ENCODE measurements at places on chromosomes 12 and 14.
A peak's percentile ranks its signal among the peaks of the same experiment; 100 is the strongest.

- no peak for DNase-seq
Measured at GRCh38 chr14:81416194-81416952, 16.2 kb upstream of the STON2 start.

DNA sequence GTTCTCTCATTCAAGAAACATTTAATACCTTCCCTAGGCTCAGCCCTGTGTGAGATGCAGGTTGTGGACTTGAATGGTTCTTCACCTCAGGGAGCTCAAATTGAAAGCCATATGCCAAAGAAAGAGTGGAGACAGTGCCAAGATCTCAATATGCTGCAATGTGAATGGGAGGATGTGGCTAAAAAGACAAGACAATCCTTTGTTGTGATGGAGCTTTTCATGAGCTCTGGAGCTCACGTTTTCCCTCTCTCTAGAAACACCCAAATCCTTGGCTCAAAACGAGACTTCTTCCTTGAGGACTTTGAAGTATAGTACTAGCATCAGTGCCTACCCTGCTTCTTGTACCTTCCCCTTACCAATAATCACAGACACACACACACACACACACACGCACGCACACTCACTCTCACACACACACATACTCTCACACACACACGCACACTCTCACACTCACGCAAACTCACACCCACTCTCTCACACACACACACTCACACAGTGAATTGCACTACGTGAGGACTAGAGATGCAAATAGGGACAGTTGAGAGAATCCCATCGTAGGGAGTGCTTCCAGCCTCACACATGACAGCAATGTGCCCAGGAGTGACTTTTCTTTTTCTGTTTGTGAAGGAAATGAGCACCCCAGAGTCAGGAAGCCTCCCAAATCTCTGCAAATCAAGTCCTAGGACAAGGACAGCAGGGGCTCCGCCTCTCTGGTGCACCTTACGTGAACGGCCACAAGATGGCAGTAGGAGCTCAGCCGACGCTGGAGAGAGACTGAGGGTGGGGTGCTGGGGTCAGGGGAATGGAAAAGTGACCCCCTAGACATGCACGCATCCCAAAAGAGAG, 231.4 kb downstream of the PCNX1 start:
- peak; percentile 49 for DNase-seq

GRCh38 chr12:28051516-28052354, 79.2 kb upstream of the PTHLH start:
- DNase-seq, result no peak

DNA sequence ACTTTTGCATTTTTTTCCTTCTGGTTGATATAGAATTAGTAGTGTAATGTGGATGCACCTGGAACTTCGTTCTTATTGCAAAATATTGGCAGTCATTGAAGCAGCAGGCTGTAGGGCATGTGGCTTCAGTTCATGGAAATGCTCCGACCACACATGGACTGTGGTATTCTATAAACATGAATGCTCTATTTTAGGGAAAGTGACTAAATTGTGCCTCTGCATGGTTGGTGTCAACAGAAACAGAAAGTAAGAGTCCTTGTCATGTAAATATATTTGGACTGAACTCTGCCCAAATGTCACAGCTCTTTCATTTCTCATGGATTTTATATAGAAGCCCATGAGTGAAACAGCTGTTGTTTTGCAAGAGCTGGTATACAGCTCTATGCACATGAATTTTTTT, 917.0 kb downstream of the LRFN5 start:
- DNase-seq, result no peak

DNA sequence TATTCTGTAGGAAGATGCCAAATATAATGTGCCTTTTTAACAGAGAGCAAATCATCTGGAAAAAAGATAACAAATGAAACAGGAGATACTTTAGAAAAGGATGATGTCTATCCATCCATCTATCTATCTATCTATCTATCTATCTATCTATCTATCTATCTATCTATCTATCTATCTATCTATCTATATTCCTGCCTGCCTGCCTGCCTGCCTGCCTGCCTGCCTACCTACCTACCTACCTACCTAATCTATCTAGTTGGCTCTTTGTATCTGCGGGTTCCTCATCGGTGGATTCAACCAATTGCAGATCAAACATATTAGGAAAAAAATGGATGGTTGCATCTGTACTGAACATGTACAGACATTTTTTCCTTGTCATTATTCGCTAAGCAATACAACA, 11.0 kb downstream of the PTPRB start:
- DNase-seq, result no peak

- no peak for DNase-seq
Measured at GRCh38 chr12:32903318-32903717, 6.7 kb upstream of the PKP2 start.

- DNase-seq, result peak; percentile 58
Measured at GRCh38 chr14:105059035-105059924, 6.0 kb downstream of the GPR132 start.

GRCh38 chr12:68612202-68612601, 1.5 kb downstream of the RAP1B start:
- no peak for DNase-seq

- DNase-seq, result no peak
Measured at GRCh38 chr12:125455556-125455955, 390.3 kb downstream of the AACS start.

GRCh38 chr14:65849558-65849957, 437.0 kb downstream of the FUT8 start:
- no peak for DNase-seq

DNA sequence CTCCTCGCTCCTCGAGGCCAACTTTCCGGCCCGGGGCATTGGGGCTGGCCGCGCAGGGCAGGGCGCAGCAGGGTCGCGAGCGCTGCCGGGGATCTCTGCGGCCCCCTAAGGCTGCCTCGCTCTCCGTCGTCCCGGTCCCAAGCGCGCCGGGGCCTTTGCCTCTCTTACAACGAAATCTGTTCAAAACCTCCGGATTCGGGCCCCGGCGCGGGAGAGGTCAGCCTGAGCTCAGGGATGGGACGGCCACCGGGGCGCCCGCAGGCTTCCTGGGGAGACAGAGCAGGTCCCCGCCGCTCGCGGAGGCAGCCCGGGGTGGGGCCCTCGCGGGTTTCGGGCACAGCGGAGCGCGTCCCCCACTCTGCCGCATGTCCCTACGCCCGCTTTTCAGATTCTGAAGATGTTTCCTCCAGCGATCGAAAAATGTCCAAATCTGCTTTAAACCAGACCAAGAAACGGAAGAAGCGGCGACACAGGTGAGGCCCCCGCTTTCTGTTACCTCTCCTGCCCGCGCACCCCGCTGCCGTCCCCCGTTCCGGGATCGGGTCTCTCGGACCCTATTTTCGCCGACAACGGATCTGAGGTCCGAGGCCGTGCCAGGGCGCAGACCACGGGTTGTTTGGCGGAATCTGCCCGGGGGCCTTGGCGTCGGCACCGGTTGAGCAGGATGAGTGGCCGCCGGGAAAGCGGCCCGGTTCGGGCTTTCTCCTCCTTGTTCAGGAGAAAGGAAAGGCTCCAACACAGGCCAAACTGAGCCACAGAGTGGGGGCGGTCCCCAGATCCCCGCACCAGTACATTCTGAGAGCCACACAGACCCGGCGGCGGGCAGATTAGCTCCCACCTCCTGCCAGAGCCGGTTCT, 1.8 kb downstream of the VSX2 start:
- DNase-seq, result no peak

DNA sequence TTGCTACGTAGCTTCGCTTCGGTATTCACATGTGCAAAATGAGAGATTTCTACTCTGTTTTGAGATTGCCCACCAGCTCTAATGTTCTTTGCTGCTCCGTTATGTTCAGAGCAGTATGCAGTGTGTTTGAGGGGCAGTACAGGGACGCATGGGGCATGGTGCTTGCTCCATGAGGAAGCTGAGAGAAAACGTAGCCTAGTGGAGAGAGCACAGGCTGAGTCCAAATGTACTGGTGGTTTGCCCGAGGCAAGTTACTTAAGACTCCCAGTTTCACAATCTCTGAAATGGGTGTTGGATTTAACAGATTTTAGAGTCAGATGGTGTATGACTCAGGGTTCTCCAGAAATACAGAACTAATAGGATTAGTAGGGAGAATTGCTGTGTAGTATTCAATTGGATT, 310.5 kb downstream of the ETNK1 start:
- DNase-seq, result no peak

- no peak for DNase-seq
Measured at GRCh38 chr14:40870252-40870651, 736.4 kb upstream of the LRFN5 start.

DNA sequence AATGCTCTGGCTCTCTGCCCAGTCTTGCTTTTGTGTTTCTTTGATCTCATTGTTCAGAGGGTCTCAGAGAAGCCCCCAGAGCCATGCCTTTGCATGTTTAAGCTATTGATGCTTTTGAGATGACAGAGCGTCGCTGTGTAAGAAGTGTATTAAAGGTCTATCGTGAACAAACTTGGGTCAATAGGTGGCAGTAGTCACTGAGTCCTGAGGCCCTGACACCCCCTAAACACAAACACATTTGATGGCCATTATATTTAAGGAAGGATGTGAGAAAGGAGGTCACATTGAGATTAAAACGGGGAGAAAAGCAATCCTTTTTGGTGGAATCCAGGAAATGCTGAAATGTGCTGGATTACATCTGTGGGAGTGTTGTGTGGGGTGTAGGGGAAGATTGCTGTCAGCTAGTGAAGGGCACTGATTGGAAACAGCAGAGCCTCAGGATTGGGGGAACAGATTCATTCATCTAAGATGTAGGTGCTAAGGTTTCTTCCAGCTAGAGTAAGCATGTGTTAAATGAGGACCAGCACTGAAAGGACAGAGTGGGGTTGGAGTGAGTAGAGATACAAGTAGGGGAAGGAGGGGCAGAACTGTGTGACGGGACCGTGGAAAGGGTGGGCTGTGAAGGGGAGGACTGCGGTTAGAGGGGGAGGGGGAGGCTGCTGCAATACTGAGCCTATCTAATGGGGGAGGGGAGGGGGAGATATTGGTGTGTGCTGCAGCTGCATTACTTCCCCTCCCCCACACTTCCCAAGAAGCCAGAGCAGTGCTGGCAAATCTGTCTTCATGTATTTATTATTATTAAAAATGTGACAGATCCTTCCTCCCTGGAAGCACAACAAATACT, 12.7 kb downstream of the NGDN start:
- no peak for DNase-seq

GRCh38 chr12:88753066-88753465, 172.8 kb upstream of the KITLG start:
- no peak for DNase-seq

DNA sequence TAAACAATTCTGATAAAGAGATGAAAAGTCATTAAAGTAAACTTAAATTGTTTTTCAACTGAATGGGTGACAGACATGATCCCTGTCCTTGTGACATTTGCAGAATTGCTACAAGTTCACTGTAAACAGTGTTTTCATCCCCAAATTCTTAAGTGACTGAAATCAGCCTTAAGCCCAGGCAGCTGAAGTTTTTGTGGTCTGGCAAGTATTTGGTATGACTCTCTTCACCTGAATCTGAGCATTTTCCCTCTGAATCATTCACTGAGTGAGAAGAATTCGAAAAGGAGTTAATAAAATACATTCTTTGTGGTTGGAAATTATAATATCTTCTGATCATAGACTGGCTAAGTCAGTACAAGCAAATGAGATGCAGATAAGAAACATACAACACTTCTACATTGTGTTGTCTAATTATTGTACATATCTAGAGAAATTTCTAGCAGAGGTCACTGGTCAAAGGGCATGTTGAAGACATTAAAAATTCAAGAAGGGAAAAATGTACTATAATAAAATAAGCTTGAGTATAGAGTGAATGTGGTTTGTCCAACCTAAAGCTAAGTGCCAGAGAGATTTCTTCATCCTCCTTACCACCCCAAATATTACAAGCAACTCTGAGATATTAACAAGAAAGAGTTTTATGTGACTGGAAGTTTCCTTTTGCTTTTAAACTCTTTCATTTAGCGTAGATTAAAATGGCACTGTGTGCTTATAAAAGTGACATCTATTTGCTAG, 177.8 kb upstream of the DIO2 start:
- DNase-seq, result no peak

- no peak for DNase-seq
Measured at GRCh38 chr12:75545636-75546035, 34.2 kb upstream of the KRR1 start.

DNA sequence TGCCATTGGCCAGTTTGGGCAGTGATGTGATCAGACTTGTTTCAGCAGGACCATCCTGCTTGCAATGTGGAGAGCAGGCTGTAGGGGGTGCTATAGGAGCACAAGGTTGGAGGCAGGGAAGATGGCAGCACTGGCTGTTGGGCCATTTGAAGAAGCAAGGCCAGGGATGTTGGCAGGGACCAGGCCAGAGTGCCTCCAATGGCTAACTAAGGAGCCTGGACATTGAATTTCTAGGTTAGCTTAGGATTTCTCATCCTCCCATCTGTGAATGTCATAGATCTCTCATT, 23.5 kb downstream of the FGF23 start:
- DNase-seq, result no peak

DNA sequence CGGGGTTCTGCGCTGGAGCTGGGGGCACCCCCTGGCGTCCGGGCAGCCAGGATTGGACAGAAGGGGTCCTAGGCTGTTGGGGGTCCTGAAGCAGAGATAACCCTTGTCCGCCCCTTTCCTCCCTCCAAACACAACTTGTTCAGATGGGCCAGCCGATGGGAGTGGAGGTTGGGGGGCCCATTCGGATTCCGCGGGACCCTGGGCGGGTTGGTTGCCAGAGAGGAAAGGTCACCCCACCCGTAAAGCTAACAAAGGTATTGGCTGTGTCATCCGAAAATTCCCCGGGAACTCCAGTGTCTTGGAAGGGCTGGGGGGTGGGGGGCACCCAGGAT, 1.3 kb downstream of the FAM222A start:
- no peak for DNase-seq

DNA sequence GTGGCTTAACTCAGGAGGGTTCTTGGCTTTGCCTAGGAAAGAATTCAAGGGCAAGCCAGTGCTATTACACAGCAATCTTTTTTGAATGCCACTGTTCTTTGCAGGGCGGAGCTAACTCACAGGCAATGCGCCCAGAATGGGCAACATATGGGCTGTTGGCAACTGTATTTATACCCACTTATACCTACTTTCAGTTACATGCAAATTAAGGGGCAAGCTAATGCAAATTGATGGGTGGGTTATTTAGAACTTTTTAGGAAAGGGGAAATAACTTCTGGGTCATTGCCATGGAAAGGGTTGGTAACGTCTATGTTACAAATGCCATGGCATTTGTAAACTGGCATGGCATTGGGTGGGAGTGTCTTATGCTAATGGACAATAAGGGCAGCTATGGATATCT, 85.4 kb downstream of the C12orf50 start:
- DNase-seq, result no peak

GRCh38 chr14:100586153-100586402, 1.1 kb downstream of the BEGAIN start:
- DNase-seq, result no peak

GRCh38 chr14:77140359-77141213, 1.0 kb downstream of the ZDHHC22 start:
- DNase-seq, result no peak

DNA sequence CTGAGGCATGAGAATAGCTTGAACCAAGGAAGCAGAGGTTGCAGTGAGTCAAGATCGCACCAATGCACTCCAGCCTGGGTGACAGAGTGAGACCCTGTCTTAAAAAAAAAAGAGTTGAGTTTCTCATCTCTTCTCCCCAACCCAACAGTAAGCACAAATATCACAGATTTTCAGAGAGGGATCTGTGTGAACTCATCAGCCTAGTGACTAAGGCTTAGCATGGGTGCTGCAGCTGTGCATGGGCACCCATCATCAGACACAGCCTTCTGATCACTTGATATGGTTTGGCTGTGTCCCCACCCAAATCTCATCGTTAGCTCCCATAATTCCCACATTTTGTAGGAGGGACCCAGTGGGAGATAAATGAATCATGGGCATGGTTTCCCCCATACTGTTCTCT, 298.9 kb downstream of the PCNX1 start:
- no peak for DNase-seq

Data from activated CD4-positive, alpha-beta T cell treated with anti-CD3 and anti-CD28 coated beads, Interleukin-2, amount 50 U/mL, for 24 hours (primary cell).